Neural progenitor cell (in vitro differentiated cells): ENCODE measurements at places on chromosomes 11 and 22. TPM values are rescaled to one million over a fixed set of nuclear protein-coding genes. Genes with fewer than 3 reads are reported as not detected.

Gene BARX2
- not detected in 2 replicates for total RNA-seq

GRCh38 chr22:42236848-42237247, 33.6 kb downstream of the TCF20 start:
- H3K4me1 ChIP-seq, result peaks cover 15% of the 10 kb centered on the region
- H3K27ac ChIP-seq, result no peak overlapping the region
- no peak for DNase-seq
- no peaks in the 10 kb centered on the region for H3K27me3 ChIP-seq
- no peaks in the 10 kb centered on the region for H3K36me3 ChIP-seq
- no peak overlapping the region for H3K4me3 ChIP-seq

DNA sequence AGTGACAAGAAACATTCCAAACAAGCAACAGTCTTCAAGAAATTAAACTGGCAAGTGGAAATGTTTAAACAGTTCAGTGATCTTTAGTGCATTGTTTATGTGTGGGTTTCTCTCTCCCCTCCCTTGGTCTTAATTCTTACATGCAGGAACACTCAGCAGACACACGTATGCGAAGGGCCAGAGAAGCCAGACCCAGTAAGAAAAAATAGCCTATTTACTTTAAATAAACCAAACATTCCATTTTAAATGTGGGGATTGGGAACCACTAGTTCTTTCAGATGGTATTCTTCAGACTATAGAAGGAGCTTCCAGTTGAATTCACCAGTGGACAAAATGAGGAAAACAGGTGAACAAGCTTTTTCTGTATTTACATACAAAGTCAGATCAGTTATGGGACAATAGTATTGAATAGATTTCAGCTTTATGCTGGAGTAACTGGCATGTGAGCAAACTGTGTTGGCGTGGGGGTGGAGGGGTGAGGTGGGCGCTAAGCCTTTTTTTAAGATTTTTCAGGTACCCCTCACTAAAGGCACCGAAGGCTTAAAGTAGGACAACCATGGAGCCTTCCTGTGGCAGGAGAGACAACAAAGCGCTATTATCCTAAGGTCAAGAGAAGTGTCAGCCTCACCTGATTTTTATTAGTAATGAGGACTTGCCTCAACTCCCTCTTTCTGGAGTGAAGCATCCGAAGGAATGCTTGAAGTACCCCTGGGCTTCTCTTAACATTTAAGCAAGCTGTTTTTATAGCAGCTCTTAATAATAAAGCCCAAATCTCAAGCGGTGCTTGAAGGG, 6.0 kb downstream of the MALAT1 start:
- peaks cover 7% of the 10 kb centered on the region for H3K4me1 ChIP-seq
- H3K27ac ChIP-seq, result peak overlapping the region; percentile 67
- DNase-seq, result no peak
- no peaks in the 10 kb centered on the region for H3K27me3 ChIP-seq

DNA sequence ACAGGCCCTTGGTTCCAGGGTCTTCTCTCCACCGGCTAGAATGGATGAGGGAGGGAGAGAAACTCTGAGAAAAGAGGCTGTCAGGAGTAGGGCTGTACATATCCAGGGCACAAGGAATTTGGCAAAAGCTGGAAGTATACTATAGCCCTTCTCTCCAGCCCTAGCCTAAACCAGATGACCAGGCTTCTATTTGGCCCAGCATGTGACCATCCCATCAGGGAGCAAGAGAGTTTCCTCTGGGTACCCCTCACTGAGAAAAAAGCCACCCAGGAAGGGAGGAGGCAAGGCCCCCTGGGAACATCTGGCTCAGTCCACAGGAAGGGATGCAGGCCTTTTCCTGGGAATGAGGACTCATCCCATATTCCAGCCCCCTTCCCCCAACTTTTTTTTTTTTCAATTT, 8.3 kb downstream of the CD44 start:
- no peak for DNase-seq
- no peak overlapping the region for H3K27ac ChIP-seq
- H3K4me3 ChIP-seq, result no peak overlapping the region
- H3K27me3 ChIP-seq, result no peaks in the 10 kb centered on the region
